ENCODE measurements at places on chromosomes 16 and 17. TPM values are rescaled to one million over a fixed set of nuclear protein-coding genes. Genes with fewer than 3 reads are reported as not detected.

The PPM1E gene
- total RNA-seq: not detected

DNA sequence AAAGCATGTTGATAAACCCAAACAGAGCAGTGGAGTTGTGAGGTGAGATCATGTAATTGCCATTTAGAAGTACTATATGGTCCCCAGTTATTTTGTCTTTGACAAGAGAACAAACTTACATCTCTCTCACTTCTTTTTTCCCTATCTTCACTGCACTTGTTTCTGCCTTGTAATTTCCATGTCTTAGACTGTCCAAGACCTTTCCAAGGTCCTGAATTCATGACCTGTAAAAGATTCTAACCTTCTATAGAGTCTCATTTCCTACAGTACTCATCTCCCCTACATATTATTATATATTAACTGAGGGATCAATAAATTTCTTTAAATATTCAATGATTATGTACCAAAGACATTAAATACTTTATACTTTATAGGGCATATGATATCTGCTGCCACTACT is 295.3 kb upstream of the KIF2B start:
- H3K4me3 ChIP-seq: no peak overlapping the region
- H3K4me1 ChIP-seq: no peaks in the 10 kb centered on the region
- H3K27ac ChIP-seq: no peak overlapping the region
- H3K36me3 ChIP-seq: no peaks in the 10 kb centered on the region
- DNase-seq: no peak

DNA sequence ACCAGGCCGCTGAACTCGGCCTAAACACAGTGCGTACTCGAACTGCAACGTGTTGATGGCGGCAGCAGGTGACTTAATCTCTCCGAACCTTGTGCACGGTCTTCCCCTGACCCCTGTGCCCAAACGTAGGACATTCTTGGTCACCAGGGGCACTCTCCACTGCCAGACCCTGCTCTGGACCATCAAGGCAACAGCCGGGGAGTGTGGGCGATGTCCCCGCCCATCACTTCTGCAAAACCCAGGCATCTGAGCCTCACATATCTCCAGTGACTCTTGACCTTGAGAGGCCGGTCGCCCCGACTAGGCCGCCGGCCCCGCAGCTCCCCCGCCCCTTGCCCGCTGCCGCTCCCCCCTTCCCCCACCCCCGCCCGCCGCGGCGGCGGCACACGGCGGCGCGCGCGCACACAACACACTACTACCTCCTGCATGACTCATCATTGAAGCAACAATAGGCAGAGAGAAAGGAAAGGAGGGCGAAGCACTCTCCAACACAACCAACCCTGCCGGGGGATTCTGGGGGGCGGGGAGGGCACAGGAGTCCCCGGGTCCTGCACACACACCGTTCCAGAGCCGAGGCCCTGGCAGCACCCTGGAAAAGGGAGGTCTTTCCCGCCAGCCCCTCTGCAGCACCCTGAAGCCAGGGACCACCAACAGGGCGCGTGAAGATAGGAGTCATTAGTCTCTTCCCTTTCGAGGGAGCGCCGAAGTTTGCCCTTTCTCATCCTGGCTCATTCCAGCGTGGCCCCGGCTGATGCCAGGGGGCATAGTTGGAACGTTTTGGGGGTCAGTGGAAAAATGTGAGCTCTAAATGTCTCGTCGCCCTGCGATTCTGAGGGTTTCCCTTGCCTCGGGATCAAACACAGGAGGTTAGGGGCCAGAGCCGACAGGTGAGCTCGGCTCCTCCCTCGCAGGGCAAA is 1.9 kb downstream of the MNT start:
- H3K4me1 ChIP-seq: peaks cover 77% of the 10 kb centered on the region
- peak overlapping the region; percentile 93 for H3K4me3 ChIP-seq
- peak overlapping the region; percentile 90 for H3K27ac ChIP-seq
- no peaks in the 10 kb centered on the region for H3K27me3 ChIP-seq
- peak; percentile 85 for DNase-seq
- peaks cover 2% of the 10 kb centered on the region for H3K36me3 ChIP-seq

GRCh38 chr16:3183445-3184139 is 4.4 kb upstream of the OR1F1 start:
- no peaks in the 10 kb centered on the region for H3K36me3 ChIP-seq
- H3K4me1 ChIP-seq: peaks cover 35% of the 10 kb centered on the region
- no peak overlapping the region for H3K27ac ChIP-seq
- peak overlapping the region; percentile 48 for H3K4me3 ChIP-seq

DNA sequence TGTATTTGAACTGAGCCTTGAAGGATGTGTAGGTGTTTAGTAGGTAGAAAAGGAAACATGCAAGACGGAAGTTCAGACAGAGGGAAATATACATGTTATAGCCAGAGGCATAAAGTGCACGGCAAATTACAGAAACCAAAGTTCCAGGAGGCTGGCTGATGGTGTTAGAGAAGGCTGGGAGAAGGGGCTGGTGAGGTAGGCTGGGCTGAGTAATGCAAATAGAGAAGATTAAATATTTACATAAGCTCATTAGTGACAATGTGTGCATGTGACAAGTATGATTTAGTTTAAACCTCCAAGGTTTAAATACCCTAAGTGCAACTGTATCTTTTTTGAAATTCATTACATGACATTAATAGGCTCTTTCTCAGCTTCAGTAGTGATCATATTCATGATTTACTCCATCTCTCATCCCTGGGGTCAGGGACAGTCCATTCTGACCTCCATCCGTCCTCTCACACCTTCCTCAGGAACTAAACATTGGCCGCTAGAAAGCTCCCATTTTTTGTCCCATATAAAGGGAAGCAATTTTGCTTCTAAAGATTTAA is 399.8 kb upstream of the SALL1 start:
- H3K36me3 ChIP-seq: no peaks in the 10 kb centered on the region
- H3K27me3 ChIP-seq: no peaks in the 10 kb centered on the region
- H3K27ac ChIP-seq: no peak overlapping the region
- H3K4me1 ChIP-seq: no peaks in the 10 kb centered on the region
- no peak for DNase-seq

- H3K27ac ChIP-seq: no peak overlapping the region
- peaks cover 21% of the 10 kb centered on the region for H3K4me1 ChIP-seq
- no peaks in the 10 kb centered on the region for H3K36me3 ChIP-seq
- peak overlapping the region; percentile 44 for H3K4me3 ChIP-seq
- H3K27me3 ChIP-seq: no peaks in the 10 kb centered on the region
Measured at GRCh38 chr16:88430524-88431446, 22.3 kb upstream of the ZFPM1 start.

- no peak overlapping the region for H3K27ac ChIP-seq
- no peak for DNase-seq
- H3K4me1 ChIP-seq: no peaks in the 10 kb centered on the region
Measured at GRCh38 chr17:50304781-50305404, 30.6 kb downstream of the TMEM92 start.

- peaks cover 26% of the 10 kb centered on the region for H3K27me3 ChIP-seq
- no peak for DNase-seq
- H3K27ac ChIP-seq: no peak overlapping the region
- H3K4me3 ChIP-seq: peak overlapping the region; percentile 98
- peaks cover 81% of the 10 kb centered on the region for H3K4me1 ChIP-seq
Measured at GRCh38 chr17:79836972-79837887, 2.0 kb downstream of the CBX4 start.

Data from CD4-positive, alpha-beta T cell (primary cell).